ENCODE measurements at places on chromosomes 6 and 20. TPM values are rescaled to one million over a fixed set of nuclear protein-coding genes. Genes with fewer than 3 reads are reported as not detected.

HSP90AB1 gene
- polyA plus RNA-seq: 1,061 TPM

OR12D3 gene
- polyA plus RNA-seq: not detected

MUC22 gene
- not detected for polyA plus RNA-seq

PBOV1 gene
- 0.13 TPM for polyA plus RNA-seq

PTCHD4 gene
- polyA plus RNA-seq: 1.0 TPM

PDYN gene
- polyA plus RNA-seq: 0.55 TPM
